Muscle of leg (tissue), 16 donors: ENCODE measurements at places on chromosomes 5 and 9. TPM values are rescaled to one million over a fixed set of nuclear protein-coding genes. Genes with fewer than 3 reads are reported as not detected.
A peak's percentile ranks its signal among the peaks of the same experiment; 100 is the strongest.

Gene ECSCR
- total RNA-seq: 36.0 TPM

- peak; percentile 33 for DNase-seq
These were observed 498 bp downstream of the HAUS6 start for GRCh38 chr9:19102181-19102630.

Gene ACTBL2
- not detected for total RNA-seq

GRCh38 chr5:29089591-29090130 lies 2051.3 kb upstream of the CDH9 start:
- no peak for DNase-seq

DNA sequence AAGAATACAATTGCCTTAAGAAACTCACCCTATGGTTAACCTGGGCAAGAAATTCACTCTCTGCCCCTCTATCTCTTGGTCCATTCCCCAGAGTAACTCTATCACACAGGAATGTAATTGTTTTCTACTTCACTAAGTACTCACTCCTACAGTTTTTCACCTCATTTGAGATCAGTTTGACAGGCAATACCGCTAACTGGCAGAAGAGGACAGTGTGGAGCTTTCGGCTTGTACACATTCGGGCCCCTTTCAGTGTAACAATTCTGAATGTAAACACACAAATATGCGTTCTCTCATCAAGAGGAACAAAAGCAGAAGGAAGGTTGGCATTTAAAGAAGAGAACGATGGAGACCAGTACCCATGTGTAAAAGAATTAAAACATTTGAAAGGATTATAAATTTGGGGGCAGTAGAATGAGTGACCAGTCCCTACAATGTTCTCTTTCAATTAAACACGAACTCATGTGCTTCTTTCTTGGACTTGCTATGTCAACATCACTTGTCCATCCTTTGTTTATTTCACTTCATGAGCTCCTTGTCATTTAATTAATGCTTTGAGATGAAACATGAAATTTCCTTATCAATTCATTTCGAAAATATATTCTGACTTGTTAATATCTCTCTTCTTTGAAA lies 188.5 kb upstream of the GRAMD2B start:
- peak; percentile 5 for DNase-seq

DNA sequence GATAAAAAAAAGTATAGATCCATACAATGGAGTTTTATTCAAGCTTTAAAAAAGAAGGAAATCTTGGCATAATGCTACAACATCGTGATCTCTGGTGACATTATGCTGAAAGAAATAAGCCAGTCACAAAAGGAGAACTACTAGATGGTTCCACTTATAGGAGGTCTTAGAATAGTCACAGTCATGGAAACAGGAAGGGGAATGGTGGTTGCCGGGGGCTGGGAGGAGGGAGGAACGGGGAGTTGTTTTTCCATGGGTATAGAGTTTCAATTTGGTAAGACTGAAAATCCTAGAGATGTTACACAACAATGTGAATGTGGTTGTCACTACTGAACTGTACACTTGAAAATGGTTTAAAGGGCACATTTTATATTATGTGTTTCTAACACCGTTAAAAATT lies 94.5 kb downstream of the CFAP90 start:
- DNase-seq: peak; percentile 61

DNA sequence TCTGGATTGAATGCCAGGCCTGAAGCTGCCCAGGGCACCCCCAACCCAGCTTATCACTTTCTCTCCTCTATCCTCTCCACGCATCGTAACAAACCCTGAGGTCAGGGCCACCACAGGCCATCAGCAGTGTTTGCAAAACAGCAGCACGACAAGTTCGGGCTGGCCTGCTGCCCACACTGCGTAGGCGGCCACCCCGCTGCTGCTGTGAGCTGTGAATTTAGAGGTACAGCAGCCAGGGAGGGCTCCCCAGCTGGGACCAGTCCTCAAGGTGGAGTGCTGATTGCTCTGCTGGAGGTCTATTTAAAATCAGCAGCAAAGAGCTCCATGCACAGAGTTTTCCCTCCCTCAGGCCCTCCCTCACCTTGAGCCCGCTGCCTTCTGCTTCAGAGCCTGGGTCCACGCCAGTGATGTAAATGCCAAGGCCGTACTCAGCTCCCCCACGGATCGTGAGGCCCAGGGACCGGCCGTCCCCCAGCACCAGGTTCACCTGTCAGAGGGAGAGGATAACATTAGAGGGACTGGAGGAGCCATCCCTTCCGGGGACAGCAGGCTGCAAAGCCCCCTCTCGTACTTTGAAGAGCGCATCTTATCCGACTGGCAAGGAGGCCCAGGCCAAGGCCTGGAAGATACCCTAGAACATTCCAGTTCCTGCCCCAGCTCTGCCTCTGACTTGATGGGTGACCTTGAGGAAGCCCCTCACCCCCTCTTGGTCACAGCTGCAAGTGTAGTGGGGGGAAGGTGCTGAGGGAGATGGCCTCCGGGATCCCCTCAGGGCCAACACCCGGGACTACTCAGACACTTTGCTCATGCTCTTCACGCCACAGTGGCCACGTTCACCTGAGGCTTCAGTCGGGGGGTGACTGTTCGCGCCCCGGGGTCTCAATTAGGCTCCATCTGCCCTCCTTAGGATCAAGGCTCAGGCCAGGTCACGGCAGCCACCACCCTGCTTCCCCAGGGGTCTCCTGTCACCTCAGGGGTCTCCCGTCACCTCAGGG lies 39.1 kb downstream of the WHRN start:
- DNase-seq: no peak

DNA sequence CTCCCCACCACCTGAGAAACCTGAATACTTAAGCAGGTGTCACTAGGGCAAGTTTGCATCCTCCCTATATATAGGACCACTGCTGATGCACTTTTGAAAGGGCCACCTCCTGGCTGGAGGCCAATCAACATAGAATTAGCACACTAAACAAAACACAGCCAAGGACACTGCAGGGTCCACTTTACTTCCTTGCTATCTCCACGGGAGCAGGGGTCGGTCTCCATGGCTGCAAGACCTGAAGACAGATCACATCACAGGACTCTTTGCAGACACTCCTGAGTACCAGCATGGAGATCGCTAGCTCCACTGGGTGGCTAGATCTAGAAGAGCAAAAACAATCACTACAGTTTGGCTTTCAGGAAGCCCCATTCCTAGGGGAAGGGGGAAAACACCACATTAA lies 72.3 kb downstream of the C9orf153 start:
- no peak for DNase-seq

Gene TTC16
- total RNA-seq: not detected

GRCh38 chr5:94751460-94751859 lies 133.0 kb downstream of the SLF1 start:
- DNase-seq: peak; percentile 3
